ENCODE measurements at places on chromosomes 3 and 15.

- no peaks in the 10 kb centered on the region for H3K27me3 ChIP-seq
- DNase-seq: no peak
- H3K27ac ChIP-seq: no peak overlapping the region
- H3K4me1 ChIP-seq: no peaks in the 10 kb centered on the region
- H3K4me3 ChIP-seq: no peak overlapping the region
- H3K36me3 ChIP-seq: no peaks in the 10 kb centered on the region
These were observed 272.6 kb downstream of the CLSTN2 start for GRCh38 chr3:140207541-140207940.

GRCh38 chr15:28005004-28005527 lies 94.0 kb downstream of the OCA2 start:
- H3K4me3 ChIP-seq: no peak overlapping the region
- DNase-seq: no peak
- H3K27me3 ChIP-seq: peaks cover 2% of the 10 kb centered on the region
- H3K4me1 ChIP-seq: no peaks in the 10 kb centered on the region
- no peak overlapping the region for H3K27ac ChIP-seq

GRCh38 chr3:67923796-67924195 lies 269.4 kb upstream of the SUCLG2 start:
- no peak for DNase-seq
- H3K4me3 ChIP-seq: no peak overlapping the region
- H3K4me1 ChIP-seq: no peaks in the 10 kb centered on the region
- no peaks in the 10 kb centered on the region for H3K36me3 ChIP-seq

DNA sequence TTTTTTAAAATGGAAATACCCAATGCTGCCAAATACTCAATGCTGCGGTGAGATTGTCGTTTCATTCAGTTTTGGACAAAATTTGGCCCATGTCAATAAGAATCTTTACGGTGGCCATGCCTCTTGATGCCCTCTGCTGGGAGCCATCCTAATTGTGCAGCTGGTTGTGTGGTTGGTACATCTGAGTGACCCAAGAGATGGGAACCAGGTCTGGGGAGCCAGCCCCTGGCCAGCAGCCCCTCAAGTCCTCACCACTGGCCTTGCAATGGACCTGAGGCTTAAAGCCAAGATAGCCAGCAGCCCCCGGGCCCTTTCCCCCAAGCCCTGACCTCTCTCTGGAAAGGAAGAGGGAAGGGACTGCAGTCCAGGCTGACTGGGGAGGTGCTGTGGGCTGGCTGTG lies 36.4 kb upstream of the ESYT3 start:
- no peak overlapping the region for H3K4me3 ChIP-seq
- no peaks in the 10 kb centered on the region for H3K36me3 ChIP-seq
- no peak for DNase-seq
- no peaks in the 10 kb centered on the region for H3K4me1 ChIP-seq

DNA sequence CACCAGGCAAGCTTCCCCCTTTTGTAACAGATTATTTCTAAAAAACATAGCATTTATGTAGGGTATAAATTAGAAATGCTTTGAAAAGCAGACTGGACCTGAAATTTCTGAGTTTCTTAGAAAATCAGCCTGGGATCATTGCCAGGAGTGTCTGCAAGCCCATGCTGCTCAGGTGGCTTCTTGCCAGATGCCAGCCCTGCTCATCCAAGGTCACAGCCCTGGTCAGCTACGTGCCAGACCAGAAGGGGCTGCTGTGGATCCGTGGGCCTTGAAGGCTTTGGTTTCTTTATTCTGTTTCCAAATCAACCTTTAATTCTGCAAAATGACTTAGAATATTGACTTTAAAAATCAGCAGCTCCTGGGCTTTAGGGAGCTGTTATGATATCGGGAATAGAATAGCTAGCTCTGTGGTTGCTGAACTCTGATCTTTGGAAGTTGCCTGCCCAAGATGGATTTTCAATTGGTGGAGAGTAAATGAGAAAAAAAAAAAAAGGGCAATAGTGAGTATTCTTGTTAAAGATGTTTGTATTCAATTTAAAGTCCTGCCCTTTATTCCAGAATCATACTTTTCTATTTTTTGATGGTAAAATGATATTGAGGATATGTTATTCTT lies 370.1 kb upstream of the ONECUT1 start:
- DNase-seq: no peak
- no peak overlapping the region for H3K27ac ChIP-seq
- H3K4me1 ChIP-seq: no peaks in the 10 kb centered on the region
- no peaks in the 10 kb centered on the region for H3K27me3 ChIP-seq
- no peak overlapping the region for H3K4me3 ChIP-seq

DNA sequence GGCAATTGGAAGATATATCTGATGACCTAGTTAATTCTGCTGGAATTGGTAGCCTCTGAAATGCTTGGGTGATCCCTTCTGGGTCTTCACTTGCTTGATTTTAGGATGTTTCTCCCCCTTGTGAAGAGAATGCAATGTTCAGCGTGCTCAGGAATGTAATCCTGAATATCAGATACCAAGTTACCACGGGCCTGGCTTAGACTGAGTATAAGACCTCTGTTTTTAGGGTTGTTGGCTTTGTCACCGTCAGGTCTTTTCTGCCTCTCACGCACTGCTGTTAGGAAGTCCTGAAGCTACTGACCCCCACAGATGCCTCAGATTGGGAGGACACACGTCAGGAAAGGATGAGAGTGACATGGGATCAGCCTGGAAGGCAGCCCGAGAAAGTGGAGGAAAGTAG lies 198.5 kb downstream of the CDIN1 start:
- DNase-seq: peak; percentile 32
- H3K4me3 ChIP-seq: peak overlapping the region; percentile 23
- peak overlapping the region; percentile 74 for H3K27ac ChIP-seq
- no peaks in the 10 kb centered on the region for H3K27me3 ChIP-seq

DNA sequence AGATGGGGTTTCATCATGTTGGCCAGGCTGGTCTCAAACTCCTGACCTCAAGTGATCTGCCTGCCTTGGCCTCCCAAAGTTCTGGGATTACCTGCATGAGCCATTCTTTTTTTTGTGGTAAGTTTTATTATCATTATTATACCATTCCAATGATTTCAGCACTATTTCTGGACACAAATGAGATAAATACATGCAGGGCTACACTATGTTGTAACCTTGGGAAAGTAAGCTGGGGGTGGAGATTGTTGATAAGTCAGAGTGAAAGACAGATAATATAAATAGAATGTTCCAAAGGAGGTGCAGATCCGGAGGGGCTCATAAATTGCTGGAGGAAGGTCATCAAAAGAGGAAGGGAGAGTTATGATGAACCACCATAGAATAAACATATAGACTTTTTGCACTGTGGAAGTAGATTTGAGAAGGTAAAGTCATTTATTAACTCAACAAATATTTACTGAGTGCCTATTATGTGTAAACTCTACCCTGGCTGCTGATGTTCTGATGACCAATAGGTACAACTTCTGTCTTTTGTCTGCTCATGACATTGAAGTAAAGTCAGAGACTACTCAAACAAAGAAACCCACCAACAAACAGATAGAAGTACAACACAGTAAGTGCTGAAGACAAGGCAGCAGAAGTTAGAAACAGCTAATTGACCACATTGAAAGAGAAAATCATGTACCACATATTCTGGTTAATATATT lies 478.9 kb upstream of the GOLIM4 start:
- no peaks in the 10 kb centered on the region for H3K4me1 ChIP-seq
- no peaks in the 10 kb centered on the region for H3K36me3 ChIP-seq

- H3K4me1 ChIP-seq: peaks cover 40% of the 10 kb centered on the region
- H3K4me3 ChIP-seq: no peak overlapping the region
- DNase-seq: no peak
- no peak overlapping the region for H3K27ac ChIP-seq
- no peaks in the 10 kb centered on the region for H3K27me3 ChIP-seq
These were observed 19.4 kb downstream of the RPLP1 start for GRCh38 chr15:69472046-69472445.

GRCh38 chr3:197519801-197520211 lies 36.0 kb downstream of the BDH1 start:
- H3K27ac ChIP-seq: no peak overlapping the region
- no peak for DNase-seq
- H3K4me3 ChIP-seq: no peak overlapping the region
- peaks cover 15% of the 10 kb centered on the region for H3K4me1 ChIP-seq
- H3K36me3 ChIP-seq: no peaks in the 10 kb centered on the region
- H3K27me3 ChIP-seq: peaks cover 7% of the 10 kb centered on the region

- H3K4me3 ChIP-seq: no peak overlapping the region
- no peak overlapping the region for H3K27ac ChIP-seq
- peaks cover 31% of the 10 kb centered on the region for H3K4me1 ChIP-seq
These were observed 14.4 kb downstream of the KLF13 start for GRCh38 chr15:31341071-31341470.

GRCh38 chr3:196974661-196975060 lies 6.0 kb upstream of the PIGZ start:
- peaks cover 12% of the 10 kb centered on the region for H3K27me3 ChIP-seq
- no peak overlapping the region for H3K4me3 ChIP-seq
- peaks cover 11% of the 10 kb centered on the region for H3K4me1 ChIP-seq
- no peaks in the 10 kb centered on the region for H3K36me3 ChIP-seq
- DNase-seq: no peak

GRCh38 chr15:74725845-74726773 lies 781 bp upstream of the CYP1A1 start:
- peaks cover 69% of the 10 kb centered on the region for H3K27me3 ChIP-seq
- peaks cover 4% of the 10 kb centered on the region for H3K36me3 ChIP-seq
- no peak overlapping the region for H3K27ac ChIP-seq
- DNase-seq: no peak
- peak overlapping the region; percentile 64 for H3K4me3 ChIP-seq

GRCh38 chr15:69058830-69059556 lies 44.5 kb downstream of the NOX5 start:
- no peaks in the 10 kb centered on the region for H3K36me3 ChIP-seq
- peak; percentile 77 for DNase-seq
- H3K27ac ChIP-seq: peak overlapping the region; percentile 56
- peak overlapping the region; percentile 75 for H3K4me3 ChIP-seq
- H3K27me3 ChIP-seq: peaks cover 13% of the 10 kb centered on the region

- H3K4me3 ChIP-seq: no peak overlapping the region
- H3K36me3 ChIP-seq: no peaks in the 10 kb centered on the region
- peaks cover 51% of the 10 kb centered on the region for H3K27me3 ChIP-seq
- no peaks in the 10 kb centered on the region for H3K4me1 ChIP-seq
- H3K27ac ChIP-seq: no peak overlapping the region
These were observed 28.8 kb downstream of the NUP210 start for GRCh38 chr3:13391308-13391707.

- no peaks in the 10 kb centered on the region for H3K36me3 ChIP-seq
- no peaks in the 10 kb centered on the region for H3K27me3 ChIP-seq
- H3K4me1 ChIP-seq: no peaks in the 10 kb centered on the region
- no peak overlapping the region for H3K4me3 ChIP-seq
- DNase-seq: no peak
These were observed 1060.2 kb downstream of the NSUN3 start for GRCh38 chr3:95123104-95123503.

DNA sequence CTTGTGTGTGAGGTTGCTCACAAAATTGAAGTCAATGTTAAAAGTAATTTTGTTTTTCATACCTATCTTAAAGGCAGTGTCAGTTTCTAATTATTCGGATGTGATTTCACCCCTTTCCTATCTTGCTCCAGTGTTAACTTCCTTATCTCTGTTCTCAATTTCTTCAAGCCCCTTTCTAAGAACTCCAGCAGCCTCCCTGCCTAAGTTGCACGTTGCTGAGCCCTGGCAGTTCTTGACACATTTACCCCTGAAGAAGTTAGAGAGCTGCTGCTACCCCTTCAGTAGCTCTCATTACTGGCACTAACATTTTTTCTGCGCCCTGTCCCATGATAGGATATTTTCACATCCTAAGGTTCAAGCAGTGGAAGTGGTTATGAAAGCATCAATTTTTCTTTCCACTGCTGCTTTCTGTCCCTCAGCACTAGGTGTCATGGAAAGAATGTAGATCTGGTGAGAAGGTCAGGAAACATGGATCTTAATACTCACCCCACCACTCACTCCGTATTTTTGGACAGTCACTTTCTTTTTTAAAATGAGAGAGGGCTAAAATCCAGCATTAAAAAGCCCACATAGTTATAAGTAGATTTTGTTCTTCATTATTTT lies 62.9 kb downstream of the OPA1 start:
- no peaks in the 10 kb centered on the region for H3K27me3 ChIP-seq
- no peak overlapping the region for H3K4me3 ChIP-seq
- no peak for DNase-seq
- H3K27ac ChIP-seq: peak overlapping the region; percentile 10
- peaks cover 16% of the 10 kb centered on the region for H3K36me3 ChIP-seq
- H3K4me1 ChIP-seq: no peaks in the 10 kb centered on the region

GRCh38 chr15:29034151-29034550 lies 148.4 kb downstream of the APBA2 start:
- H3K27me3 ChIP-seq: peaks cover 2% of the 10 kb centered on the region
- H3K4me3 ChIP-seq: no peak overlapping the region
- H3K4me1 ChIP-seq: peaks cover 5% of the 10 kb centered on the region
- no peak overlapping the region for H3K27ac ChIP-seq
- DNase-seq: no peak
- H3K36me3 ChIP-seq: 0 out of 2 replicates have a peak, but pooled peaks cover 11% of the 10 kb centered on the region

- peaks cover 40% of the 10 kb centered on the region for H3K27me3 ChIP-seq
- H3K27ac ChIP-seq: no peak overlapping the region
- no peaks in the 10 kb centered on the region for H3K36me3 ChIP-seq
- H3K4me3 ChIP-seq: no peak overlapping the region
- no peaks in the 10 kb centered on the region for H3K4me1 ChIP-seq
- DNase-seq: no peak
These were observed 276.6 kb downstream of the RPLP1 start for GRCh38 chr15:69729167-69729748.

DNA sequence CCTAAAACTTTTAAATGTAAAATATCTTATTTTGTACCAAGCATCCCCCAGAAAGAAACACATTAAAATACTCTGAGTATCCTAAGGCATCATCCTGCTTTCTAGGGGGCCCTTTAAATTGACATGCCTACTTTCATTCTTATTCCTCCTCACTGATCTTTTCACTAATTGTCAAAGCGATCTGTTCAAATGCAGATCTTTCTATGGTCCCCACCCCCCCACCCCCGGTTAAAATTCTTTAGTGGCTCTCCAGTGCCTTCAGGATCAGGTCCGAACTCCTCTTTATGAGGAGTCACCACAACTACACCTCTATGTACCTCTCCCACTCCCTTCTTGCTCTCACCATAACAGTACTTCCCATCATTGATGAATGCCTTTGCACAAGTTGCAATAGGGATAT lies 19.2 kb upstream of the TFDP2 start:
- H3K27me3 ChIP-seq: no peaks in the 10 kb centered on the region
- H3K36me3 ChIP-seq: peaks cover 18% of the 10 kb centered on the region
- H3K27ac ChIP-seq: no peak overlapping the region
- H3K4me1 ChIP-seq: peaks cover 32% of the 10 kb centered on the region
- no peak for DNase-seq

DNA sequence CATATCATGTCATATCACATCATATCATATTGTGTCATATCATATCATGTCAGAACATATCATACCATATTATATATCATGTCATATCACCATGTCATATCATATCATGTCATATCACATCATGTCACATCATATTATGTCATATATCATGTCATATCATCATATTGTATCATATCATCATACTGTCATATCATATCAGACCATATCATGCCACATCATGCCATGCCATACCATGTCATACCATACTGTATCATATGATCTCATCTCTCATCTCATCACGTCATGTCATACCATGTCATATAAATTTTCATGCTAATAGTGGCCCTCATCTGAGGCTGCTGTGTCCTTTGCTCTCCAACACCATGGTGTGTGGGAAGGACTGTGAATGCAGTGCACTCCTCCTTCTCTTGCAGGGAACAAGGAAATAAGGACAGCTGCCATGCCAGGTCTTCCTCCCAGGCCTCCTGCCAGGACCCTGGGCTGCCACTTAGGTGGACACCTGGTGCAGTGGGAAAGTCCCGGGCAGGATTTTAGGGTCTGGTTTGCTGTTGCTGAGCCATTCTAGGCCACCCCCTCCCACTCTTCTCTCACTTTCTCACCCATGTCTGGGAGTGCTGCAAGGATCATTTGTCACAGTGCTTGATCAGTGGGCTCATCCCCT lies 72.4 kb upstream of the TRPM1 start:
- no peak overlapping the region for H3K4me3 ChIP-seq
- H3K27ac ChIP-seq: no peak overlapping the region
- peaks cover 2% of the 10 kb centered on the region for H3K27me3 ChIP-seq
